ENCODE measurements at places on chromosomes 7 and 10.

DNA sequence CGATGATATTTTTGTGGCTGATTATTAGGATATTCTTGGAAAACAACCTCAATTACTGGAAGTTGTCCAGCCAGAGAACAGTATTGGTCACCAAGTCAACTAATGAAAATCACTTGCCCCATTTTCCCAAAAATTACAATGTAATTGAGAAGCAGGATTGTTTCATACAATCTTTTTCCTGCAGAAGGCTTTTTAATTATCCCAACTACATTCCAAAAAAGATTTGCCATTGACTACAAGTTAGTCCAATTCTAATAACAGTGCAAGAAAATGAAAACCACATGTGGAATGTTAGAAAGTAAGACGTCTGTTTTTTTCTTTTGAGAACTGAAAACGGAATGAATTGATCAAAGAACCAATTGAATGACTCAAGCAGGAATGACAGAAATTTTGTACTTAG lies 1195.8 kb downstream of the SORCS1 start:
- DNase-seq: no peak

GRCh38 chr7:95828824-95829790 lies 56.8 kb downstream of the DYNC1I1 start:
- no peak for DNase-seq

- no peak for DNase-seq
Observed at GRCh38 chr7:22854158-22855048, 31.8 kb upstream of the TOMM7 start.

- no peak for DNase-seq
Observed at GRCh38 chr10:60384011-60384410, 5.7 kb downstream of the ANK3 start.
